ENCODE measurements at places on chromosomes 5 and 9. TPM values are rescaled to one million over a fixed set of nuclear protein-coding genes. Genes with fewer than 3 reads are reported as not detected.
A peak's percentile ranks its signal among the peaks of the same experiment; 100 is the strongest.

Gene PCDHGC4
- total RNA-seq, result 1.1 TPM

Gene CDH10
- not detected for total RNA-seq

Gene ACER2
- 2.3 TPM for total RNA-seq

Gene MAMDC4
- total RNA-seq, result 4.3 TPM

Gene HACD4
- 5.8 TPM for total RNA-seq

Gene AK8
- total RNA-seq, result not detected

Gene ITGA2
- total RNA-seq, result 0.13 TPM

DNA sequence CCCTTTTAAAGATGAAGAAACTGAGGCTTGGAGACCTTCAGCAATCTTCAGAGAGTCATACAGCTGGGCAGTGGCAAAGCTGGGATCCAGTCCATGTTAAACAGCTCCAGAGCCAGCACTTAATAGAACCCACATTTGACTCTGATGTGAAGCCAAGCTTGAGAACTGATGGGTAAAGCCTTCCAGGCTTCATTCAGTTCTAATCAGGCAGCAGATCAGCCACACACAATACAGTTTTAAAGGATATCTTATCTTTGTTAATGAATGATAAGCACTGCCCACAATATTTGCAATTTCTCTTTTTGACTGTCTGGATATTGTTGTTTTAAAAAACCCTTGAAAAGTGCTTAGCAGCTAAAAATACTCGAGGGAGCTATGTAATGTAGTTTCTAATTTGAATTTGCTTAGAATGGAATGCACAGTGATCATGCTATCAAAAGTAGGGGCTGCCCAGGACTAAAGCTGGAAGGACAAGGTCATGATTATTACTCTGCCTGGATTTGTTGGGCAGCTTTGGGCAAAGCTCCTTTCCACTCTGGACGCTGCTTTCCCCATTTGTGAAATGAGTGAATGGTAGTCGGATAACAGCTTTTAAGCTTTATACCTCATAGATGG, 31.3 kb upstream of the HTR4 start:
- DNase-seq, result no peak
- H3K4me3 ChIP-seq, result no peak overlapping the region
- no peaks in the 10 kb centered on the region for H3K4me1 ChIP-seq

GRCh38 chr9:78030553-78031443, 813 bp downstream of the GNAQ start:
- H3K27me3 ChIP-seq, result peaks cover 17% of the 10 kb centered on the region
- no peaks in the 10 kb centered on the region for H3K36me3 ChIP-seq
- H3K4me1 ChIP-seq, result no peaks in the 10 kb centered on the region
- no peak for DNase-seq
- H3K4me3 ChIP-seq, result no peak overlapping the region

GRCh38 chr5:159262859-159263568, at the start of gene UBLCP1:
TSS of gene UBLCP1 (plus strand) at chr5:159263290. CDS start at chr5:159268916, 5,626 bp downstream.
- no peaks in the 10 kb centered on the region for H3K4me1 ChIP-seq
- peak within 1 kb of the TSS; percentile 97 for H3K27ac ChIP-seq
- no peaks in the 10 kb centered on the region for H3K27me3 ChIP-seq
- H3K36me3 ChIP-seq, result no peaks in the 10 kb centered on the region
- H3K4me3 ChIP-seq, result peak within 1 kb of the TSS; percentile 84

DNA sequence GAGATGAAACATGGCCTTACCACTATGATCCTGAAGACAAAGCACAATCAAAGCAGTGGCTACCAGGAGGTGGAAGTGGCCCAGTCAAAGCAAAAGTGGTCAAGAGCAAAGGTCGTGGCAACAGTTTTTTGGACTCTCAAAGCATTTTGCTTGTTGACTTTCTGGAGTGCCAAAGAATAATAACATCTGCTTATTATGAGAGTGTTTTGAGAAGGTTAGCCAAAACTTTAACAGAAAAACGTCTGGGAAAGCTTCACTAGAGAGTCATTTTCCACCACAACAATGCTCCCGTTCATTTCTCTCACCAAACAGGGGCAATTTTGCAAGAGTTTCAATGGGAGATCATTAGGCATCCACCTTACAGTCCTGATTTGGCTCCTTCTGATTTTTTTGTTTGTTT, 33.6 kb upstream of the MAMDC2 start:
- no peaks in the 10 kb centered on the region for H3K4me1 ChIP-seq
- H3K27ac ChIP-seq, result no peak overlapping the region
- H3K36me3 ChIP-seq, result no peaks in the 10 kb centered on the region
- DNase-seq, result no peak
- H3K27me3 ChIP-seq, result no peaks in the 10 kb centered on the region

GRCh38 chr5:164132358-164132757, 626.9 kb downstream of the MAT2B start:
- H3K27ac ChIP-seq, result no peak overlapping the region
- H3K4me3 ChIP-seq, result no peak overlapping the region
- no peaks in the 10 kb centered on the region for H3K27me3 ChIP-seq

DNA sequence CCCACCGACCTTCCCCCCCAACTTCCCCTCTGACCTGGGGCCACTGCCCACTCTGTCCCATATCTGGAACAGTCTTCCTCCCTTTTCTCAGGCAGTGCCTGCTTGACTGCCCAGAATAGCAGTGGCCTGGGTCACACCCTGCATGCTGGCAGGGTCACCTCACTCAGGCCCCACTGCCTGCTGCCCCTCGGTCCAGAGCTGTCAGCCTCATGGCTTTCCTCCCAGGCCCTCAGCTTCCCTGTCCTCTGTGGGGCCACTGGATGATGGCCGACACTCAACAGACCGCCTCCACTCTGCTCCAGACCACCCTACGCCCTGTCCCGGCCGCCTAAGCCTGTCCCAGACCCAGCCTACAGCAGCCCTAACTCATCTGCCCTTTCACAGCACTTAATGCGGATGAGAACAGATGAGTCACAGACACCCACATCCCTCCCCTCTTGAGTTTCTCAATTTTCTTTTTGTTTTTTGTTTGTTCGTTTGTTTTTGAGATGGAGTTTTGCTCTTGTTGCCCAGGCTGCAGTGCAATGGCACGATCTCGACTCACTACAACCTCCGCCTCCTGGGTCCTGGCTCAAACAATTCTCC, 5.9 kb downstream of the PNPLA7 start:
- DNase-seq, result no peak
- H3K27me3 ChIP-seq, result no peaks in the 10 kb centered on the region
- H3K36me3 ChIP-seq, result no peaks in the 10 kb centered on the region

GRCh38 chr5:62576570-62577170, 1.9 kb upstream of the LRRC70 start:
- H3K27me3 ChIP-seq, result no peaks in the 10 kb centered on the region
- H3K27ac ChIP-seq, result no peak overlapping the region
- H3K36me3 ChIP-seq, result no peaks in the 10 kb centered on the region
- peaks cover 11% of the 10 kb centered on the region for H3K4me1 ChIP-seq
- no peak for DNase-seq

- no peaks in the 10 kb centered on the region for H3K4me1 ChIP-seq
- no peaks in the 10 kb centered on the region for H3K27me3 ChIP-seq
- no peaks in the 10 kb centered on the region for H3K36me3 ChIP-seq
- no peak overlapping the region for H3K4me3 ChIP-seq
- no peak overlapping the region for H3K27ac ChIP-seq
- DNase-seq, result no peak
These were observed 295.9 kb upstream of the ITGA1 start for GRCh38 chr5:52491818-52492217.

GRCh38 chr9:136551401-136552116, 5.7 kb upstream of the NOTCH1 start:
- no peak for DNase-seq
- no peaks in the 10 kb centered on the region for H3K27me3 ChIP-seq

DNA sequence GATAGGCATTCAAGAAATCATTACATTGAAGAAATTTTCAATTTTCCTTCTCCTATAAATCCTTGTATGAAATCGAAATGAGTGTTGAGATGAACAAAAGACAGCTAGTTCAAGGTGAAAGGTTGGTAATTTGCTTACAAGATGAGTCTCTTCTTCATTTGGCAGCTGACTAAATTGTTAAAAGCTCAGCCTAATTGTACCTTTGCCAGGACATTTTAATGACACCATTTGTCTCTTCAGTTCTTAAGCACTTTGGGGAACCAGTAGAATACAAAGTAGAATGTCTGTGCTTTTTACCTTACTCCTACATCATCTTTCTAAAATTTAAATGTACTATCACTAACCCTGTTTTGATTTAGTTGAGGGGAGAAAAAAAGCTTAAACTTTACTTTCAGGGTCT, 59.4 kb downstream of the GRAMD2B start:
- no peak overlapping the region for H3K4me3 ChIP-seq
- no peak overlapping the region for H3K27ac ChIP-seq
- H3K36me3 ChIP-seq, result peaks cover 6% of the 10 kb centered on the region
- H3K4me1 ChIP-seq, result no peaks in the 10 kb centered on the region

DNA sequence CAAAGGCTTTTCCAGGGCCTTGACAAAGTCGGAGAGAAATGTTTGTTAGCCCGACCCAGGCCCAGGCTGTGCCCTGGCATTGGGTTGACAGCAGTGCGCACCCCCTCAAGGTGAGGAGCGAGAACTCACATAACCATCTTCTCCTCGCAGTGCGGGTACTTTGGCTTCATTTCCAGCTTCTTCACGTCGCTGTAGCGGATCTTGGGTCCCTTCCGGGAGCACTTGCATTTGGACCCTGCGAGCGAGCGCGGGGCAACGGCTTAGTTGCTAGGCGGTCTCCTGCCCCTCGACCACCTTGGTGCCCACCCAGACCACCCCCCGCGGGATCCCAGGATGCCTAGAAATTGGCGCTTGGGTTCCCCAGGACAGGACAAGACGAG, 496 bp downstream of the CXCL14 start:
- no peaks in the 10 kb centered on the region for H3K4me1 ChIP-seq
- H3K4me3 ChIP-seq, result no peak overlapping the region
- H3K36me3 ChIP-seq, result no peaks in the 10 kb centered on the region
- DNase-seq, result no peak
- no peak overlapping the region for H3K27ac ChIP-seq
